ENCODE measurements at places on chromosomes 12 and 14. TPM values are rescaled to one million over a fixed set of nuclear protein-coding genes. Genes with fewer than 3 reads are reported as not detected.

DNA sequence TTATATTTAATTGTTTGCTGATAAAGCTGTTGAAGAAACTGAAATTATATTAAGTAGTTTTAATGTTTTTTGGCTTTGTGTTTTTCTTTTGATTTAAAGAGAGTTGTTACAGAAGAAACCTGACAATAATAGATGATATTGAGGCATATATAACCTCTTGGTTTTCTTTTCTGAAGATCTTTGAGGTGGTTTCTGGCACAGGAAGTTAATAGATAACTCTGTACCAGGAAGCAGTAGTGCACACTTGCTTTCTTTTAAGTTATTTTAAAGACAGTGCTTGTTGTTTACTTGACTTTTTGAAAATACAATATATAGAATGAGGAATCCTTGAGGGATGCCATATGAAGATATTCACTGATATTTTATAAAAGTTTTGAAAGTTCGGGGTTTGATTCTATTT is 209.0 kb upstream of the FBXO33 start:
- DNase-seq: no peak
- no peaks in the 10 kb centered on the region for H3K36me3 ChIP-seq
- no peak overlapping the region for H3K27ac ChIP-seq
- H3K27me3 ChIP-seq: no peaks in the 10 kb centered on the region

GRCh38 chr14:60618241-60618640 is 31.0 kb downstream of the SIX1 start:
- no peak for DNase-seq
- peak overlapping the region; percentile 8 for H3K27ac ChIP-seq
- no peak overlapping the region for H3K4me3 ChIP-seq
- no peaks in the 10 kb centered on the region for H3K27me3 ChIP-seq

GRCh38 chr12:65208964-65209654 is 39.7 kb downstream of the LEMD3 start:
- no peaks in the 10 kb centered on the region for H3K4me1 ChIP-seq
- H3K36me3 ChIP-seq: no peaks in the 10 kb centered on the region
- H3K27me3 ChIP-seq: no peaks in the 10 kb centered on the region
- no peak overlapping the region for H3K4me3 ChIP-seq

DNA sequence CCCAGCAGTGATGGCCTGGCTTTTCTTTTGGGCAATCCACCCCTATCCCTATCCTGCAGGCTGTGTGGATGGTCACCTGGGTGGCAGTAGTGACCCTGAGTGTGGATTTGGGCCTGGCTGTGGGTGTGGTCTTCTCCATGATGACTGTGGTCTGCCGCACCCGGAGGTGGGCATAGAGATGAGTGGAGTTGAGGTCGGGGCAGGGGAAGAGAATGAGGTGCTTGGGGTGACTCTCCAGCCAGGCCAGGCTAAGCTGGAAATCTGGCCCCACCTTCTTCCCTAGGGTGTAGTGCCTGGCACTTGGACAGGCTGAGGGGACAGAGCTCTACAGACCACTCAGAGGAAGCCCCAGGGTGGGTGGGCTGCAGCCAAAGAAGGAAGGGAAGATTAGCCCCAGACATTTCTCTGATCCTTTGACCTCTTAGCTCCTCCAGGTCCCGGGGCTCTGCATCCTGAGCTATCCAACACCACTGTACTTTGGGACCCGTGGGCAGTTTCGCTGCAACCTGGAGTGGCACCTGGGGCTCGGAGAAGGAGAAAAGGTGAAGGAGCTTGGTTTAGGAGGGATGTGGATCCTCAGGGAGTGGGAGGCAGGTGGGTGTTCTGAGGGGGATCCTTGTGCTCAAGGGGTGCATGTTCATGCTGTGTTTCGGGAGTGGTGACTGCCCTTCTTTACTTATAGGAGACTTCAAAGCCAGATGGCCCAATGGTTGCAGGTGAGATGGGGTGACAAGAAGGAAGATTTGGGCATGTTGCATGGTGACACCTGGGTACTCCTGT is 8.4 kb downstream of the B4GALNT1 start:
- no peak overlapping the region for H3K4me3 ChIP-seq
- H3K27ac ChIP-seq: no peak overlapping the region
- no peak for DNase-seq
- H3K36me3 ChIP-seq: no peaks in the 10 kb centered on the region
- no peaks in the 10 kb centered on the region for H3K27me3 ChIP-seq

GRCh38 chr12:119592232-119592631 is 1.3 kb upstream of the TMEM233 start:
- no peaks in the 10 kb centered on the region for H3K27me3 ChIP-seq
- H3K27ac ChIP-seq: no peak overlapping the region
- H3K4me1 ChIP-seq: no peaks in the 10 kb centered on the region
- no peak overlapping the region for H3K4me3 ChIP-seq
- H3K36me3 ChIP-seq: no peaks in the 10 kb centered on the region

DNA sequence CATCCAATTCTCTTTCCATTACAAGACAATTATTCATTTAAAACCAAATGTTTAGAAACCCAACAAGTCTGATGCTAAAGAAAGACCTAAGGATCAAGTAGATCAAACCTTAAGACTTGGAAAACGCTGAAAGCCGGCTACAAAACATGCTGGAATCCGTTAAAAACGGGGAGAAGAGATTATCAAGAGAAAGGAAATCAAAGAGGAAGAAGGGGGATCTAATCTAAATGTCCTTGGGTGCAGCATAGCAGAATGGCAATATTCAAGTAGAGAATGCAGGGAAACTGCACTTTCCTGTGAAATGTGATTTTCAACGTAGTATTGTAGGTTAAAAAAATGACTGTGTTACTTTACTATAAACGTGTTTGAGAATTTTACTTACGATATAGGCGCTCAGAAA is 1.3 kb downstream of the PPP1R13B start:
- DNase-seq: no peak
- H3K27me3 ChIP-seq: no peaks in the 10 kb centered on the region
- no peaks in the 10 kb centered on the region for H3K36me3 ChIP-seq
- peaks cover 6% of the 10 kb centered on the region for H3K4me1 ChIP-seq
- peak overlapping the region; percentile 58 for H3K4me3 ChIP-seq

MANSC4 gene
- 0.73 TPM for total RNA-seq

DNA sequence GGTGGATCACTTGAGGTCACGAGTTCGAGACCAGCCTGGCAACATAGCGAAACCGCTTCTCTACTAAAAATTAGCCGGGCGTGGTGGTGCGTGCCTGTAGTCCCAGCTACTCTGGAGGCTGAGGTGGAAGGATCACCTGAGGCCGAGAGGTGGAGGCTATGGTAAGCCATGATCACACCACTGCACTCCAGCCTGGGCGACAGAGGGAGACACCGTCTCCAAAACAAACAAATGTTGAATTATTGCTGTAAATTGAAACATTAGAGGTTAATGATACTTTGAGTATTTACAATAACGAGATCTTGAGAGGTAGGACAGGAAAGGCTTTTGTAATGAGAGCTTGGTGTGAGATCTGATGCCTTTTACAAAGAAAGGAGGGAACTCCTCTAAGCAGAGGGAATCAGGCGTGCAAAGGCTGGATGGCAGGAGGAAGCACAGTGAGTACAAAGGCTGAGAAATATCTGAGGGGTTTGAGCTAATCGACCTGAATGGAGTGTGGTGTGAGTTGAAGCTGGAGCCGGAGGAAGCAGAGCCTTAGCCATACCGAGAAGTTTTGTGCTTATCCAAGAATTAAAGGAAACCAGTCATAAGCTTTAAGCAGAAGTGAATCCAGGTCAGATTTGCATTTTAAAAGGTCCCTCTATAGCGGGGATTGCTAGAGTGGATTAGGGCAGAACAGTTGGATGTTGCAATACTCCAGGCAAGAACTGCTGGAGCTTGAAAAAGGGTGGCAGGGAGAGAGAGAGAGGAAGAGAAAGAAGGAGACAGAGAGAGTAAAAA is 1.1 kb downstream of the RHNO1 start:
- no peaks in the 10 kb centered on the region for H3K36me3 ChIP-seq
- H3K4me3 ChIP-seq: peak overlapping the region; percentile 90
- H3K27ac ChIP-seq: peak overlapping the region; percentile 98
- no peak for DNase-seq
- H3K27me3 ChIP-seq: no peaks in the 10 kb centered on the region

GRCh38 chr14:56528927-56529326 is 50.7 kb upstream of the TMEM260 start:
- no peak for DNase-seq
- H3K4me1 ChIP-seq: no peaks in the 10 kb centered on the region
- H3K4me3 ChIP-seq: no peak overlapping the region
- no peaks in the 10 kb centered on the region for H3K36me3 ChIP-seq

KLRC2 gene
- 2.0 TPM for total RNA-seq

- H3K36me3 ChIP-seq: no peaks in the 10 kb centered on the region
These were observed 115.3 kb downstream of the IPO8 start for GRCh38 chr12:30580344-30580743.

KCNC2 gene
- total RNA-seq: 1.3 TPM

GRCh38 chr14:23077962-23078361 is 17.0 kb downstream of the ACIN1 start:
- no peaks in the 10 kb centered on the region for H3K4me1 ChIP-seq
- no peak for DNase-seq
- H3K36me3 ChIP-seq: no peaks in the 10 kb centered on the region
- no peaks in the 10 kb centered on the region for H3K27me3 ChIP-seq
- no peak overlapping the region for H3K4me3 ChIP-seq
- peak overlapping the region; percentile 65 for H3K27ac ChIP-seq

DNA sequence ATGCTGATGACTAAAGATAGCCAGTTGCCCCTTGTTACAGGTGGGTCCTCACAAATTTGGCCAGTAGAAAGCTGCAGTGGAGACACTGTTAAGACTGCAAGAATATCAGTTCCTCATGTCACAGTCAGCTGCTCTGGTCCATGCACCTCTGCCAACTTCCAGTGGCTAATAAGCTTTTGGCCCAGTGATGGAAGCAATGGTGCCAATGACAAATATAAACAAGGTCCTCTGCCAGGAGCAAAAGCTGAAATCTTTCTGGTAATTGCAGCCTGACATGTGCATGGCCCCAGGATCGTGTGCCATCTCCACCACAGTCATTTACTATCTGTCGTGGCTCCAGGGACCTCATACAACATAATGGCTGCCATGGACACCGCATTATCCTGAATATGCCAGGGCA is 85.4 kb upstream of the TMEM260 start:
- no peaks in the 10 kb centered on the region for H3K27me3 ChIP-seq
- DNase-seq: no peak
- no peak overlapping the region for H3K4me3 ChIP-seq
- no peaks in the 10 kb centered on the region for H3K4me1 ChIP-seq

- H3K27ac ChIP-seq: no peak overlapping the region
- H3K27me3 ChIP-seq: no peaks in the 10 kb centered on the region
- H3K4me3 ChIP-seq: no peak overlapping the region
- H3K36me3 ChIP-seq: no peaks in the 10 kb centered on the region
- no peak for DNase-seq
- H3K4me1 ChIP-seq: peaks cover 4% of the 10 kb centered on the region
These were observed 183.5 kb downstream of the NUAK1 start for GRCh38 chr12:105954951-105955931.

ARHGDIB gene
- 168 TPM for total RNA-seq

DNA sequence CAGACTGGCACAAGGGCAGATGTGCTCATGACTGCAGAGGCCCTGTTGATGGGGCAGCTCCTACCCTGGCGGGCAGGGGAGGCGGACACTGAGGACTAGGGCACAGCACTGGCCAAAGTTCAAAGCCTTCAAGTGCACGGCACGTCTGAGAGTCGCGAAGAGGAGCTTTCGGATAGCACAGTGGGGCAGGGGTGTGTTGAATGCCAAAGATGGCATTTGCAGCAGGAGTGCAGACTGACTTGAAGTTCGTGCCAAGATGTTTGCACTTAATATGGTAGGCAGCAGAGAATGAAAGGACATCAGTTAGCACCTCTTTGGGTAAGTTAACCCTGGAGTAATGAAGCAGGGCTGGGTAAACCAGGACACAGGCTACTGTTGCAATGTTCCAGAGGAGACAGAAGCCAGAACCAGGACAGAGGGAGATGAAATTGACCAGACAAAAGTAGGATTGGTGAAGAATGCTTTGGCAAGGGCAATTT is 6.7 kb upstream of the EML1 start:
- no peak overlapping the region for H3K27ac ChIP-seq
- no peak for DNase-seq
- H3K36me3 ChIP-seq: no peaks in the 10 kb centered on the region
- H3K27me3 ChIP-seq: no peaks in the 10 kb centered on the region

CLEC9A gene
- total RNA-seq: not detected

DNA sequence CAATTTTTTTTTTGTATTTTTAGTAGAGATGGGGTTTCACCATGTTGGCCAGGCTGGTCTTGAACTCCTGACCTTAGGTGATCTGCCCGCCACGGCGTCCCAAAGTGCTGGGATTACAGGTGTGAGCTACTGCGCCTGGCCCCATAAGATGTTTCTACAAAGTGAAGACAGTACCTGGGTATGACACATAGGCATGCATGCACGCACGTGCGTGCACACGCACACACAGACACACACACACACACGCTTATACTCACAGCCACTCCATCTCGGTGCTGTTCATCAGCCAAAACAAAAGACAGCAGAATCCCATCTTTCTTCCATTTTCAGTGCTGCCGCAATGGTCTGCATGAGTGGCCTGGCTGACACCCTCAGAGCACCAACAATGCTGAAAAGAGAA is 63.9 kb downstream of the VCPKMT start:
- H3K4me3 ChIP-seq: no peak overlapping the region
- H3K4me1 ChIP-seq: peaks cover under 1% of the 10 kb centered on the region
- DNase-seq: no peak
- no peaks in the 10 kb centered on the region for H3K27me3 ChIP-seq

- H3K4me1 ChIP-seq: no peaks in the 10 kb centered on the region
- no peaks in the 10 kb centered on the region for H3K36me3 ChIP-seq
- H3K4me3 ChIP-seq: no peak overlapping the region
- DNase-seq: no peak
- no peak overlapping the region for H3K27ac ChIP-seq
These were observed 302.5 kb downstream of the DPF3 start for GRCh38 chr14:72591391-72591790.

DNA sequence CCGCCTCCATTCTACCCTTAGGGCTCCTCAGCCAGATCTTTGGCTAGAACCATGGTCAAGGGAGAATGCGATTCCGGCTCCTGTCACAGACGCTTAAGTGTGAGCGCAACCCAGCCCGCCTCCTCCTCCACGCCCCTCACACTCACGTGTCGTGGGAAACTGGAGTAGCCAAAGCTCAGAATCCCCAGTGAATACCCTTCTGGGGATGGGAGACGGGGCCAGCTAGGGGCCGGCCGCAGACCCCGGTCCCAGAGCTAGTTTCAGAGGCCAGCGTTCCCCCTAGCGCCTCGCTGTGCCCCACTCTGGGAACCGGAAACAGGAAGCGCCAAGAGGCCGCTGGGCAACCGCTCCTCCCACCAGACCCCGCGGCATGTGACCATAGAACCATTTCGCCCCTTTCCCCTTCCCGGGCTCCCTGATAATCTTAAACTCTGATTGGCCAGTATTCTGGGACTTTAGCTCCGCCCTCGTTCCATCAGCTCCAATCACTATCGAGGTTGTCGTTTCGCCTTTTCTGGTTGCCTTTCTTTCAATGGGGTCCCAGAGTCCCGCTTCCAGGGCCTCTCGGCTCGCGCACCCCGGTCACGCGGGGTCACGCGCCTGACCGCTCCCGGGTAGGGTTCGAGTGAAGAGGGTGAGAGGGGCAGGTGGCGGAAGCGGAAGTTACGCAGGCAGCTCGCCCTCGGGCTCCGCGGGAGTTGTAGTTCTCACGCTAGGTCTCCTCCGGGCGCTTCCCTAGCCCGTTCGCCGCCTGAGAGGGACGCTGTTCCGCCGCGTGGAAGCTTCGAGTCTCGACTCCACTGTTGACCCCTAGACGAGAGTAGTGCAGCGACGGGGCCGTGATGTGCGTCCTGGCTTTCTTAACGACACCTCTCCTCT is at the start of gene M6PR:
TSS of gene M6PR (minus strand) at position 304 of the 879 bp plus-strand sequence. CDS start 3,241 bp downstream, outside the sequence.
- no peaks in the 10 kb centered on the region for H3K36me3 ChIP-seq
- no peaks in the 10 kb centered on the region for H3K27me3 ChIP-seq
- DNase-seq: peak; percentile 89
